ENCODE measurements at places on chromosomes 6 and 20.

DNA sequence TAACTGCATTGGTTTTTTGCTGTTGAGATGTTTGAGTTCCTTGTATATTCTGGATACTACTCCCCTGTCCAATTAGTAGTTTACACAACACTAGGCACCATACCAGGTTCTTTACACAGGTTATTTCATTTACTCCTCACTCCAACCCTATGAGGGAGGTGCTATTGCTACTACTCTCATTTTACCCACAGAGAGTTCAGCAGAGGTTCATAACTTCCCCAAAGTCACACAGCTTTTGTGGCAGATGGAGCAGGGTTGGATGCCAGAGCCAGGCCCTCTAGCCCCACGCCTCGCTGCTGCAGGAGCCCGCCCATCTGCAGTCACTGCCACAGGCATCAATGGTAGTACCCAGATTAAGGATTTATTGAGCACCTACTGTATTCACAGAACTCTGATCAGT is 61.7 kb upstream of the MAP3K4 start:
- DNase-seq = no peak

DNA sequence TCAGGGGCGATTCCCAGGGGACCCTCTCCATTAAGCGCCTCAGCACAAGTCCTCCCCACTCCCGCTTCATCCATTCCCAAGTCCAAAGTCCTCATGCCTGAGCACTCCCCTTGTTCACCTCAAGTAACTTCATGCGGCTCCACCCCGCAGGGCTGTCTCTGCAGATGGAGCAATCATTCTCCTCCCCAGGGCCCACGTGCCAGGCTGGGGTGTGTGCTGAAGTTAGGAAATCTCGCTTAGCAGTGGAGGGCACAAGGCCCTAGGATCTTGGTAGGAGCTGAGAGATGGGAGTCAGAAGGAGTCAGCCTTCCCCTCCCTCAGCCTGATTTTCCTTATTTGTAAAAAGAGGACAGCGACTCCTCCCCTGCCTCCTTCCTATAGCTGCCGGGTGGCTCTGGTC is 3.5 kb downstream of the TGM3 start:
- DNase-seq = no peak

DNA sequence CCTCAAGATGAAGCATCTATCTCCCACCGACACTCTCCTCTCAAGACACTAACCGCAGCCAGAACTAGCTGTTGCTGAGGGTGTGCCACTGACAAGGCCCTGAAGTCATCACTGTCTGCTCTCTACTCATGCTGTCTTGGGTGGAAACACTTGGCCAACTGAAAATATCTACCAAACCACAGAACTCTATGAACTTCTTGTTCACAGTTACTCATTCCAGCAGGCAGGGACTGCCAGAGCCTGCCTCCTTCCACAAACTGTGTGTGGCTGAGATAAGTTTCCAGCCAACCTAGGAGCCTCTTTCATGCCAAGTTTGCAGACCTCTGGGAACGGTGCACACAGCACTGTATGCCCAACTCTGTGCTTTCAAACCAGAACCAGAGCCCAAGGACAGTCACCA is 45.5 kb upstream of the NXT1 start:
- no peak for DNase-seq

- DNase-seq = no peak
Measured at GRCh38 chr6:26432627-26433201, 7.6 kb upstream of the BTN3A3 start.

DNA sequence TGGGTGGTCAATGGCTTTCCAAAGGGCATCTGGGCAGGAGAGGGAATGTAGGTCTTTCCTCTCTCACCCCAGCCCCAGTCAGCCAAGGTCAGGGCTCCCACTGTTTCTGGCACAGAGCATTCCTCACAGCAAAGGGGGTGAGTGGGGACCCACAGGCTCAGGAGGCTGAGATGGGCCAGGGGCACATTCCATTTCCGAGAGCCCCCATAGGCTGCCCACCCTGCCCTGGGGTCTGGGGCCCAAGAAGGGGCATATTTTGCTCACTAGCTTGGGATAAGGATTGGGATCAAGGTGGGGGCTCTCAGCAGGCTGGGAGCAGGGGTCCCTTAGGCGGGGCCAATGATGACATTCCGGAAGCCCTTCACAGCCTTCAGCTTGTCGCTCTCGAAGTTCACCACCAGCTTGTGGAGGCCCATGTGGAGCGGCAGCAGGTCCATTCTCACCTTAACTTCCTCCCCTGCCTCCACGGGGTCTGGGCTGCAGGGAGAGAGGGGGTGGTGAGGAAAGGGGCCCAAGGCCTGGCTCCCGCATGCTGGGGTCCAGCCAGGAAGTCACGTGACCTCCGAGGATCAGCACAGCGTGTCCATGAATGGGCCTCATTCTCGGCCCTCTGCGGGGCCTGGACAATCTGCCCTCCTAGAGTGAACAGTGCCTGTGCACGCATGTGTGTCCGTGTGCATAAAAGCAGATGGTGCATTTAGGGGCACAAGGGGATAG is 35.0 kb downstream of the TGM2 start:
- no peak for DNase-seq

- no peak for DNase-seq
Measured at GRCh38 chr6:18602931-18603330, 215.8 kb downstream of the RNF144B start.

DNA sequence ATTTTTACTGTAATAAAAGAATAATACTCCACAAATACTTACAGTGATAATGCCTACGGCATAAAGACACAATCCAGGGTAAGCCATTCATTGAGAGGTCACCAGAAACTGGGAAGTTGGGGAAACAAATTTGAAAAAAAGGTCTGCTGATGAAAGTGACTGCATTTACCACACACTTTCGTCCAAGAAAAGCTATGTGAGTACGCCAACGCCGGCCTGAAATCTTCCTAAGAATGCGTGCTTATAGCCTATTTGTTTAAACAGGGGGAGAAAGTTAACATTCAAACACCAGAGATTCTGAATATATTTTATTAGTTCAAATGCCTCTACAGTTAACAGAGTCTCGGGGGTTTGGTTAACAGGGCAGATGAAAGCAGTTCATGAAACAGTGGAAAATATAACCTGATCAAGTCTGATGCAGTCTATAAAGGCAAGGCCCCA is 657 bp upstream of the LTV1 start:
- no peak for DNase-seq

- DNase-seq = no peak
Measured at GRCh38 chr6:145705561-145705960, 29.8 kb downstream of the EPM2A start.

GRCh38 chr6:52390361-52390727 is 28.4 kb downstream of the PAQR8 start:
- DNase-seq = peak; percentile 46

DNA sequence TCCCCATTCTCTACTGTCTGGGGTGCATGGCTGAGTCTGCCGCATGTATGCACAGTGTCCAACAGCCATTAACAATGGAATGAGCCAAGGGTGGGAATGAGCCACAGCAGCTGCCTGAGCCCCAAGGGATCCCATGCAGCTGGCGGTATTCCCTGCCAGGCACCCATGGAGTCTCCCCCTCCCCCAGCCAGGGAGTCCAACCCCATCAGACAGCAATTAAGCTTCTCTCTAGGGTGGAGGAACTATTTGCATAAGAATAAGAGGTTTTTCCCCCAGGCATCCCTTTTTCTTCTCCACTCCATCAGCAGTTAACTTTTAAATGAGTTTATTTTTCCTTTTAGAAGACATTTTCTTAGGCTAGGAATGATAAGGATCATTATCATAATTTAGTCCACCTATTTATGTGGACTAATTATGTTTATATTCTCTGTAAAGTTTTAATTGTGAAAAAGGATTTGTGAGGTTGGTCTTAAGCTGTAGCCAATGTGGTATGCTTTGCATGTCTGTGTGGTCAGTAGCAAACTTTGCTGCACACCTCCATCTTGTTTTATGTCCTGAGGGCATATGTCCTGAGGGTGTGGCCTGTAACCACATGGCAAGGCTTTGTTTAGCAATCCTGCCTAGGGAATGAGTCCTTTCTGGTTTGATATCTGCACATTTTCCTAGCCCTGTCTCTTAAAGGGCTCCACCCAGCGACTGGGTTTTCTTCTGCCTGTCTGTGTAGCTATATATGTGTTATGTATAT is 158.9 kb upstream of the OLIG3 start:
- DNase-seq = no peak

DNA sequence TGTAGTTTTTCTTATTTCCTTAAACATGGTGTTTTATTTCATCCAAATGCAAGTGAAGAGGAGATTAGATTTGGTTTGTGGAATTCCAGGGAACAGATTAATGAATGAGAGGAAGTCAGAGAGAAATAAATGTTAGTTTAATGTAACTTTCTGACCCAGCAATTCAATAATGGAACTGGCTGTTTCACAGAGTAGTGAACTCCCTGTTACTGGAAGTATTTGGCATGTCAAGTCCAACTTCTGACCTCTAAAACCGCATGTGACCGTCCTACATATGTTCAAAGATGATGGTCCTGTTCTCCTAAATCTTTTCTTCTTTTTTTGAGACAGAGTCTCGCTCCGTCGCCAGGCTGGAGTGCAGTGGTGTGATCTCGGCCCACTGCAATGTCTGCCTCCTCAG is 18.7 kb downstream of the PROCR start:
- DNase-seq = no peak

- no peak for DNase-seq
Measured at GRCh38 chr20:34491932-34492509, 24.2 kb upstream of the DYNLRB1 start.

- DNase-seq = no peak
Measured at GRCh38 chr20:54113566-54113965, 43.2 kb upstream of the BCAS1 start.

- no peak for DNase-seq
Measured at GRCh38 chr20:11376998-11377397, 540.7 kb upstream of the BTBD3 start.

DNA sequence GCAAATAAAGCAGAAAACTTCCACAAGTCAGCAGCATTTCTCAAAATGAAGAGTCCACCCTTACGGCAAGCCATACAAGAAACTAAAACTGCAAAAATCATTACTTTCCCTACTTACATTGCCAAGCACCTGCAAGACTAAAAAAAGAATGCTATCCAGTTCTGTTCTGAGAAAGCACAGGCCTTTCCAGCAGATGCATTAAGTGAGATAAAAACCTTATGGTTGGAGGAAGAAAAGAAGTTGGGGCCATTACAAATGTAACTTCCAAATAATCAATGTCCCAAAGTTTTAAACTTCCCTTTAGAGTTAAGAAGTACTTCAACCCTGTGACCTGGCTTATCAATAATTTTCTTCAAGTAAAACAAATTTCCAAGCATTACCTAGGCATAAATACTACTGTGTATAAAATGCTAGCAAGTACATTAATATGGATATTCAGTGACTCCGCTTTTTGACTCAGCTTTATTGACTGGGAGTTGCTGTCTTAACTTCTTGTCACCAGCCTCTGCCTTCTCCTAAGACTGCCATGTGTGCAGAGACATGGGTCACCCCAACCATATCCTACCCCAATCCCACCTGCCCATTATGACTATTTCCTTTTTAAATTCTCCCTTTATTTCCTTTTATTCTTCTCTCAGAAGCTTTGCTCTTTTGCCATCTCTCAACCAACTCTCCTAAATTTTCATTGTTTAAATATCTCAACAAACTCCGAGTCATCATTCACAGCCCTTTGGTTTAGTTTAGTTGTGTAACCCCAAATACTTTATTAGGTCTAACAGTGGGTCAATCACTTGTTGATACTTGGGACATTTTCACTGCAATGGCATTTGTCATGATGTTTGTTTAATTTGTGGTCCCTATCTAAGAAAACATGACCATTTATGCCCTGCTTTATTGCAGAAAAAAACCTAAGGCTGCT is 49.7 kb downstream of the SLC22A23 start:
- no peak for DNase-seq

- DNase-seq = peak; percentile 21
Measured at GRCh38 chr6:34465531-34466241, at the start of gene PACSIN1. TSS of gene PACSIN1 (plus strand) at chr6:34466076. CDS start at chr6:34526306, 60,230 bp downstream.

DNA sequence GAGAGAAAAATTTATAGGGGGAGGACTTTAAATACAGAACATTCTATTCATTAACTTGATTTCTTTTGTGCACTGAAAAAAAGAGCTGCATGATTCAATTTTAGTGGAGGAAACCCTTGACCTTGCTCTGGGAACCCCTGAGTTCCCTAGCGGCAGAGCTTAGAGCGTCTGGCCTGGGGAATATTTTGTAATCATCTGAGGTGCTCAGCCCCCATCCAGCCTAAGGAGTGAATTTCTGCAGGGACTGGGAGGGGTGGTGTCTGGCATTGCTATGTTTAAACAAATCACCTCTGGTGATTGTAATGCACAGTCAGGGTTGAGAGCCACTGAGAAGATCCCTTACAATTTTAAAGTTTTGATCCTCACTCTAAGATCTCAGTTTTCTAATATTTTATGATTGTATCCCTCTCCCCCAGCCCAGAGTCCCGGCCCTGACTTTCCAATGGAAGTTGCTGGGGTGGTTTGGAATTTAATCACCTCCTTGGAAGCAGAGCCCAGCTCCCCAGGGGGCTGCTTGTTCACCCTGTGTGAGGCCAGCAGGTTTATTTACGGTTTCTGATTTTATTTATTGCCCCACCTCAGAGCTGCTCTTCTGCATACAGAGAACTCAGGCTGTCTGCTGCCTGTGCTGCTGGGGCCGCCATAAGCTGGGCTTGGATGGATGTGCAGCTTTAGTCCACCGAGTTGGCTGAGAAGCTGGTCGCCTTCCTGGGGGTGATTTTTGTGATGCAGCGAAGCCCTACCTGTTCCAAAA is 263.1 kb downstream of the LRFN2 start:
- DNase-seq = no peak

DNA sequence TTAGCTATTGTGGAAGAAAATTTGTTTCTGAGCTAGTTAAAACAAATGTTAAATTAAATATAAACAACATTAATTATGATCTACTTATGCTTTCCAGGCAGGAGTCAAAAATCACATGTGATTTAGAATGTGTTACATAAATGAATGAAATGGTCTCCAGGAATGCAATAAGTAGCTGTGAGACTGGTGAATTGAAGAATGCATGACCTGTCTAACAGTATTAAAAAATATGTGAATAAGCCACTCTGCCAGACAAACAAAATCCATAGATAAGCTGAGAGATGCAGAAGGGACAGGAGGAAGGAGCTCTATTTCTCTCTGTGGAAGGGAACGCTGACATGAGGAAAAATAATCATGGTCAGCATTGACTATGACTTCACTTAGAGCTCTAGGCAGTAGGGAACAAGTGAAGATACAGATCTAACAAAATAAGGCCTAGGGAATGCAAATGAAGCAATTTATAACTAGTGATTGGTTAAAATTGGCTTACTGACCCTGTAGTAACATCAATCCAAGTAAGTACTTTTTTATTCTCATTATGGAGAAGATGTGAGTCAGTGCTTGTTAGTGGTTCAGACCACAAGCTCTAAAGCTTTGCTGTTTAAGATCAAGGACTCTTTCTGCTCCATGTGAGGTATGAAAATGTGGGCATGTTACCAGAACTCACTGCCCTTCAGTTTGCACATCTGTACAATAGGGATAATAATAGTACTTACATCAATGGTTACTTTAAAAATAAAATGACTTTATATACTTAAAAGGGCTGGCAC is 432.6 kb downstream of the MMUT start:
- no peak for DNase-seq

Data from stimulated activated naive CD8-positive, alpha-beta T cell treated with anti-CD3 and anti-CD28 coated beads, Interleukin-15, Interleukin-2, amounts not matched to agents 100 U/mL and 50 U/mL, for 24 hours (primary cell).